Stimulated activated naive CD4-positive, alpha-beta T cell treated with Interleukin-2 at 50 U/mL for 16 hours (primary cell): ENCODE measurements at places on chromosomes 7 and 10.

- no peak for DNase-seq
Observed at GRCh38 chr10:68154211-68154497, 44.9 kb downstream of the MYPN start.

DNA sequence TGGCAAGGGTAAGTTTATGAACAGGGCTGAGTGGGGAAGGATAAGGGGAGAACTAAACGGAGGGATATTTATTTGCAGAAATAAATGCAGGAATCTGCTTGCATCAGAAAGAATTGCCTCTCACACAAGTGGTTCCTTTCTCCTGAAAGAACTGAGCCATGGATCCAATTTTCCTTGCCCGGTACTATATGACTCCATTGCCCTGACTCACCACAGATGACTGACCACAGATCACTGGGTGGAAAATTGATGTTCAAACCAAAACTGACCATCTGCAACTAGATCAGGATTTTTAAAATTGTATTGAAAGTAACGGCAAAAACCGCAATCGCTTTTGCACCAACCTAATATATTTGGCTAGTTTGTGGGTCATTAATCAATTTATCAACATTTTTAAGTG lies 6.2 kb upstream of the MACC1 start:
- no peak for DNase-seq

DNA sequence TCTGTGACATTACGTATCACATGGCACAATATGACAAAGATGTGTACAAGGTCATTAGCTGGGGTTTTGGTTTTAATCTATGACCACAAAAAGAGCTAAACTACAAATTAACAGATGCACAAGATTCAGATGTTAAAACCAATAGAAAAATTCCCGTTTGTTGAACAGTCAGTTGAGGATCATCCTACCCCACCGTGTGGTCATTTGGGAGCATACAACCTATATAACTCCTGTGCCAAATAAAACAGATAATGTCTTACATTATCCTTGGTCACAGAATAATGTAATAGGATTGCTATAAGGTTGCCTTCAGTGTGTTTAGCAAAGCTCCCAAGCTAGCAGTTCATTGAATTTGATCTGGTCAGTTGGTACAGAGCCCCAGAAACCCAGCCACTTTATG lies 28.2 kb downstream of the ASNS start:
- no peak for DNase-seq

DNA sequence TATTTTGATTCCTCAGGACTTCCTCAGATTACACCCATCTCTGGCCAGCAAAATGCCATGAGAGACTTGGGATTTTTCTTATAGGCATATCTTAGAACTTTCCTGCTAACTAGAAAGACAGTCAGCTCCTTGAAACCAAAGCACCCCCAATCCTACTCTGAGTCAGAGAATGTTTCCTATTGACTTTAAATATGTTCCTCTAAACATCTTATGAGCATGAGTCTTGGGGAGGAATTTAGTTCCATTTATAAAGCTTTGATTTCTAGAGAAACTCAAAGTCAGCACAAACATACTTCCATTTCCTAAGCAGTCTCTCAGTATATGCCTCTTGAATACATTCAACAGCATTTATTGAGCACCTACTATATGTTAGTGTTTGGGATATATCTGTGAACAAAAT lies 128.5 kb downstream of the INHBA start:
- DNase-seq: no peak

- no peak for DNase-seq
Observed at GRCh38 chr7:134533288-134533771, 6.0 kb downstream of the AKR1B10 start.

DNA sequence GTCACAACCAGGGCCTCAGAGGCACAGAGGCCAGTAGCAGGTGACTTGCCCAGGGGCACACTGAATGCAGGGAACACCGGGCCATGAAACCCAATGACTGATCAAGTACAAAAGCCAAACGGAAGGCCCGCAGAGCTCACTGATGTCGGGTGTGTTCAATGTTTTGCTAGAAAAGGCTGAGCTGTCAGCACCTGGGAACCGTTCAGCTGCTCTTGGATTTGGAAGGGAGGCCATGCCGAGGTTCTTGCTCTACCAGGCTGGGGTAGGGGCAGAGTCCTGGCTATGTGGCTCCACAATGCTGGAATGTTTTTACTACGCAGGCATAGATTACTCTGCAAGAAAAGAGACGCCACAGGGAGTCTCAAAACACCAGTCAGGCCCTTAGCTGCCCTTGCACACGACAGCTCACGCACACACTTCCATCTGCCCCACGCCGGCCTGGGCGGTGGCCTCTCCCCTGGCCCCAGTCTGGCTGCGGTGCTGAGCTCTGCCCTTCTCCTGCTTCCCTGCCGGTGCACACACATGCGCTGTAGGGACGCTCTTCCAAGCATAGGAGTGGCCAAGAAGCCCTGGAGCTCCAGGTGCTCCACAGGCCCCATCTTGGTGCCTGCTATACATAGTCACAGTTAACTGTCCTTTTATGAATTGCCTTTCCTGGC lies 79.9 kb downstream of the ZRANB1 start:
- DNase-seq: no peak

DNA sequence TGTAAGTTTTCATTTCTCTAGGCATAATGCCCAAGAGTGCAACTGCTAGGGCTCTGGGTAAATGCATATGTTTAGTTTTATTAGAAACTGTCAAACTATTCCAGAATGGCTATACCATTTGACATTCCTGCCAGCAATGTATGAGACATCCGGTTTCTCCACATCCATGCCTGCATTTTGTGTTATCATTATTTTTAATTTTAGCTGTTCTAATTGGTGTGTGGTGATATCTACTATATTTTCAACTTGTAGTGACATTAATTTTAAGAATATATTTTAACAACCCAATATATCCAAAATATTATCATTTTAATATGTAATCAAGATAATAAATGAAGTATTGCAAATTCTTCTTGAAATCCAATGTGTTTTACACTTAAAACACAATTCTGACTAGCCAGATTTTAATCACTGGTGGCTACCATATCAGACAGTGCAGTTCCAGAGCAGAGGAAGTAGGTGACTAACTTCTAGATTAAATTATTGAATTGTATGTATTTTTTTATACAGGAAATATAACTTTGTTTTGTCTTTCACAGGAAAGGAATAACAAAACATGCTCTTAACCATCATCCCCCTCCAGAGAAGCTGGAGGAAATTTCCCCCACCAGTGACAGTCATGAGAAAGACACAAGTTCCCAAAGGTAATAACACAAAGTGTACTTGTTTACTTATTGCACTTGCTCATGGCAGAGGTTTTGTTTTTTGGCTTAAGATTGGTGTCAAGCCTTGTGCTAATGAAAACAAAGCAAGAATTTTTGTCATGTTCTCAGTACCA lies 6.4 kb downstream of the FAM149B1 start:
- no peak for DNase-seq

DNA sequence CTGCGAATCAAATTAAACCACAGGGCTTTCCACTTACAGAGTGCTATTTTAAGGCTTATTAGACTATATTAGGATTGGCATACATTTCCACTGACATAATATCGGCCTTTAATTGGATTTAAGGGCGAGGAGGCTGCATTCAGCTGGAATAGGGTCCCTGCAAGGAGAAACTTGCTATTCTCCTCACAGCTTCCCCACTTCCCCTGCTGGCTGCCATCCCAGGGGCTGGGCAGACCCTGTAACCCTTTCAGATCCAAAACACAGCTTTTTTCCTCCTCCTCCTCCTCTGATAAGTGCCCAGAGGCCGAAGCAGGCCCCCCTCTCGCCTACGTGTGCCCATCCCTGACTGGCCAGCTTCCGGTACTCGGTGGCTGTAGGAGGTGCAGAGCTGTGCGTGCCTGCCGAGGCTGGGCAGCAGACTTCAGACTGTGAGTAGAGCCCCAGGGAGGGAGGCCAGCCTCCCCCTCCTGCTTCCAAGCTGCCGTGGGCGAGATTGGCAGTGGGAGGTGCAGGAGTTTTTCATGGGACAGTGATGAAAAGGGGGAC lies 224.2 kb downstream of the PLXNA4 start:
- no peak for DNase-seq

GRCh38 chr7:6446838-6447580 lies 745 bp downstream of the DAGLB start:
- DNase-seq: no peak

DNA sequence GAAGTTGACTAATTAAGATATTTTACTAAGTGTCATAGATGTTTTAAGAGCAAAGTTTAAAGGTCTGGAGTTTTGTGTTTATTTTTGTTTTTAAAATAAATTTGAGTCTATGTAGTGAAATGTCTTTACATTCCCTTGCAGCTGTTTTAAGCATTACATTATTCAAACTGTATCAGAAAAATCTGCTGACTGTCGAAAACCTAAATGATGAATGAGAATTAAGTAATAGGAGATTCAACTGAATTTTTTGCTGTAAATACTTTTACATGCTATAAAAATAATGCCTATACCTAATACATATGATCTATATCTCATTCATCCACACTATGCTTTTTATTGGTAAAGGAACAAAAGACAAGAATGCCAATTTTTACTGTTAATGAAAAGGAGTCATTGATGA lies 227.2 kb downstream of the CSTF2T start:
- no peak for DNase-seq

- no peak for DNase-seq
Observed at GRCh38 chr10:111756217-111757061, 427.1 kb downstream of the GPAM start.

DNA sequence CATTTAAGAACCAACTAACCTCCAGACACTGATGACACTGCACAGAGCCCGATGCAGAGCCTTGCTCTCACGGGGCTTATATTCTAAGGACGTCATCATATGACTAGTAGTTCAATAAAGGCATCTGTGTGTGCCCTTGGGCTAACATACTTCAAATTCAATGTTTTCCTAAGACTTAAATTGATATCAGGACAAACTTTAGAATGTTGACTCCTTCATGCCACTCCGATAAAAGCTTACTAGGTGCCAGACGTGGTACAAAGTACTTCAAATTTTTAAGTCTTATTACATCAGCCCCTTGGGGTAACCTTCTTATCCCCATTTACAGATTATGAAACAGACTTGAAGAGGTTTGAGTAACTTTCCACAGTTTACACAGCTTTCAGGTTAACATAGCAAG lies 191.1 kb upstream of the PLXNA4 start:
- no peak for DNase-seq

DNA sequence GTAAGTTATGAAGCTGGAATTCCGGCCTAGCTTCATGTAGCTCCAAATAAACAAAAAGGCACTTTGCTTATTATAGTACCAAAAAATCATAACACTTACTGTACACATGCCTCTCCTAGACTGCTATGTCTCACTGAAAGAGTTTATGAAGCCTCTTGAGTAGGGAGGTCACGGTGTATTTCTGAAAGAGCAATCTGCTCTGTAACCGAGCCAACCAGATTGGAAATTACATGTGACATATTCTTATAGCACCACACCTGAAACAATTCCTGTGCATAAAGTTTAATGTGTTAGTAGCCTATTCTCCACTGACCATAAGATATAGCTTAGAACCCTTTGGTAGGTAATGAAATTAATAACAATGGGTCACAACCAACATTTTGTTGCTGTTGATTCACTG lies 1.3 kb upstream of the FAM3C start:
- DNase-seq: no peak

DNA sequence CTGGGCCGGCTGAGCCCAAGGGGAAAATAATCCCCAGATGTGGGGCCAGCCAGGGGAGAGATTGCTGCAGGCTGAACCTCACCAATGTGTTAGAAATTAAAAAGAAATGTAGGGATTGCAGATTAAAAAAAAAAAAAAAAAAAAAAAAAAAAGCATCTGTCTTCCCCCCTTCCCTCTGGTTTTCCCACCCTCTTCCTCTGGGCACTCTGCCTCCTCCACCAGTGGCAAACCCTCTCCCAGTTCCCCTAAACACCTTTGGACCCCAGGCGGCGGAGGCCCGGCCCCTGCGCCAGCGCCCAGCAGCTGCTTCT lies 7.1 kb downstream of the MNX1 start:
- DNase-seq: no peak

GRCh38 chr10:85648279-85648754 lies 718.3 kb downstream of the GRID1 start:
- no peak for DNase-seq

- DNase-seq: no peak
Observed at GRCh38 chr7:26618898-26619297, 245.5 kb downstream of the SKAP2 start.

- DNase-seq: no peak
Observed at GRCh38 chr10:2284071-2284470, 546.7 kb upstream of the ADARB2 start.

DNA sequence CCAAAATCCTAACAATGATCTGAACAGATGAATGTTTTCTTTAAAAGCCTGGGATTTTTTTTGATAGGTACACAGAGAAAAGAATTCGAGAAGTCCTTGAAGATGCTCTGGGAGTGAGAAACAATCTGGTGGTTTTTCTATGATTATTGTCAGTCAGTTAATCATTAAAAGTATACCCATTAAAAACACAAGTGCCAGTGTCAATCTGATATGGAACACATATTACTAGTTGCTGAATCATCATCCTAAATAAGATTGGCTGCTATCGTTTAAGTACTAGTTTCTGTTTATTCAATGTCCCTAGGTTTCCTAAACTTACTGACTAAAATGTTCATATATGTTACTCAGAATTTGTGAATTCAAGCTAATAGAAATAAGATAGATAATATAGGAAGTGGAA lies 16.1 kb downstream of the COL28A1 start:
- DNase-seq: no peak

DNA sequence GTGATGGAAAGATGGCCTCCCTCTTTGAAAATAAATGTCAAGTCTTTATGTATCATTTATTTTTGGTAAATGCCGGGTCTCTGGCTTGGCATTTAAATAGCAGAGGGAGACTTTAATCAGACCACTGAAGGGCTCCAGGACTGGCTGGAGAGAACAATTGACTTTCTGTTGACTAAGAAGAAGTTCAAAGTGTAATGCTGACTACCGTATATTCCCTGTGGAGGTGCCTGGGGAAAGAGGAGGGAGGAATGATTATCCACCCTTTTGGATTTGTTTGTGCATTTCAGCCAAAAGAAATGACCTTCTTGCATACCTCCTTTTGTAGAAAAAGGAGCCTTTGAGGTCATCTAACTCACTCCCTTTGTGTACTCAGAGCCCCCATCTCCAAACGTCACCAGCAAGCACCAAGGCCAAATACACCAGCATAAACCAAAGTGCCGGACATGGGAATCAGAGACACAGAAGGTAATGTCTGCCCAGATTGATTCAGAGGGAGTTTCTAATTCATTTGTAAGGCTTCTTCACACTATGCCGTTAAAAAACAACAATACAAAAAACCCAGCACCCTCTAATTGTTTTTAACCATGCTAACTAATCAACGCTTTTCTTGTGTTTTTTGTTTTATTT lies 75.2 kb downstream of the PRLHR start:
- DNase-seq: no peak

DNA sequence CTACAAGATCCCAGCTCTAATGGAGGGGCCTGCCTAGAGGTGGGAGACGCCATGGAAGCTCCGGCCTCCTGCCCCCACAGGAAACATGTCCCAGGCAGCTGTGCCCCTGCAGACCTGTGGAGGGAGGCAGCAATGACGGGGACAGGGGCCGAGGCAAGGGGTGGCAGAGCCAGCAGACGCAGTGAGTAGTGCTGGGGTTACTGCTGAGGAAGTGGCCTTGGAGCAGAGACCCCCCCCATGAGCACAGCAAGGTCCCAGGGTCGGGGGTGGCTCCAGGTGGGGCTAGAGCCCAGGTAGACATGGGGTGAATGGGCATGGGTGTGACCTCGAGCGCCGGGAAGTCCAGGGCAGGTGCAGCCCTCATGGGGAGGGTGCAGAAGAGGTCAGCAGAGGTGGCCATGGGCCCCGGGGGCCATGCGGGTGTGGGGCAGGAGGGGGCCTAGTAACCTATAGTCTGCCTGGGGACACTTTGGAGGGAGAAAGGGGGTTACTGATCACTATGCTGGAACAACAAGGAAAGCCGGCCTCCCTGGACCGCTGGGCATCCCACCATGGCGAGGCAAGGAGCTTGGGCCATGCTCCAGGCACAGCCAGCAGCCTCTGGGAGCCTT lies 45.5 kb downstream of the JAKMIP3 start:
- DNase-seq: no peak
